Activated CD4-positive, CD25-positive, alpha-beta regulatory T cell treated with anti-CD3 and anti-CD28 coated beads, Interleukin-2, amount 50 U/mL, for 16 hours (primary cell): ENCODE measurements at places on chromosomes 1 and 21.

DNA sequence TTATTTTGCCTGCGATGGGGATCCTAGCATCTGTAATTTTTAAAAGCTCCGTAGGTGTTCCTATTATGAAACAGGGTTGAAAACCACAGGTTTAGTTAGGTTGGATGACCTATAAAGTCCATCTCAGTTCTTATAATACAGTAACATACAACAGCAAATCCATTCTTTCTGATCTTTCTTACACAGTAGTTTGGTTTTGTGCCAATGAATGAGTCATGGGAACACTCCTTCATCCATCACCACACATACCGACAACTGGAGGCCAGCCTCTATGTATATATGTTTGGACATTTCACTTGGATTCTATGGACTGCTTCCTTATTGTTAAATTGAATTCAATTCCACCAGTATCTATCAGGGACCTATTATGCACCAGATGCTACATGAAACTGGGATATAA is 118.4 kb upstream of the L1TD1 start:
- no peak for DNase-seq

DNA sequence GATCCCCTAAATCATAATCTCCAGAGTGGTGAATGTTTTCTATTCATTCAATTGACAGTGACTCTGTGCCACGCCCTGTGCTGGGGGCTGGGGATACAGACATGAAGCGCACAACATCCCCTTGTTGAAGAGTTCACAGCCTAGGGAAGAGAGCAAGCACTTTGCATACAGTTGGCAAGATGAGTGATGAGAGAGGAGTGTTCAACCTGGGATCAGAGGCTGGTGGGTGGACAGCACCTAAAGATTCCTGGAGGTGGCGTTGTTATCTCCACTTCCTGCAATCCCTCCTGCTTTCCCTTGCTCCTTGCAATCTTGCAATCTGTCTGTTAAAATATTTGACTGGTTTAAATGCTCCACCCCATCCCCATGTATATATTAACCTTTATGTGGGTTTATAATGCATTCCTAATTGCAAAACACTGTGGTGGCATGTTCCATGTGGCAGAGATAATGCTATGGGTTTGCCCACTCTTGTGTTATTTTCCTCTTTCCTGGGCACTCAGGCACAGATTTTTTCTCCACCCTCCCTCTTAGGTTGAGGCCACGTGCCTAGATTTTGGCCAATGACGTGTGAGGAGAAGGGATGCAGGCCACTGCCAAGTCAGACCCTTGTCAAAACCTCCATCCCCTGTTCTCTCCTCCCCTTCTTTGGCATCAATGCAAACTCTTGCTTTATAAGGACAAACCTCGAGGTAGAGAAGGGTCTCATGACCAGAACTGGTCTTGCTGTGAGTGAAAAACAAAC is 36.2 kb upstream of the GADD45A start:
- no peak for DNase-seq

DNA sequence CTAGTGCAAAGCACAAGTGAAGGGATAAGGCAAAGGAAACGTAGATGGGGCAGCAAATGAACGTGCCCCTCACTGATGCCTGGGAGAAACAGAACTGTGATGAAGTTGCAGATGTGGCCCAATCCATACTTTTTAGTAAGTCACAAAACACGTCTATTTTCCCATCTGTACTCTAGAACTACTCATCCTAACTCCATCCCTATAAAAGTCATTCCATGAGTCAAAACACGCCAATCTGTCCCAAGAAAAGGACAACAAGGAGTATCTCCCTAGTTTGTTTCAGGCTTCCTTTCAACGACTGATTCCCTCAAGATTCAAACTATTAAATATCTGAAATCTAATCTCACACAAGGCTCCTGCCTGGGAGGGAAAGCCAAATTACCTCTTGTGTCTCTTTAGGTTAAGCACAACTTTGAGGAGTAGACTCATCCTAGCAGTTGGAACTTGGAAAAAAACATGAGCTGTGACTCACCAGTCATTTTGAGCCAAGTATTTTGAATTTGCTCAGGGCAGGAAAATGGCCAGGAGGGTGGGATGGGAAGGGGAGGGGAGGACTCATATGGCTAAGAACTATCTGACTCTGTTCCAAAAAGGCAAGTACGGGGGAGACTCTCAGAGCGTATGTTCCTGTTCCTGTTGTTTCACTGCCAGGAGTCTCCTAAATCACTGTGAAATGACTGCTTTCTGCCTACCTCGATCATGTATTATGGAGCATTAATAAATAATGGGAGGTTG is 214.5 kb upstream of the CAMK1G start:
- no peak for DNase-seq

GRCh38 chr1:75203415-75204277 is 69.5 kb downstream of the LHX8 start:
- no peak for DNase-seq
